CD4-positive, alpha-beta T cell treated with Interferon gamma for 1 hour (primary cell): ENCODE measurements at places on chromosomes 12 and 14.

DNA sequence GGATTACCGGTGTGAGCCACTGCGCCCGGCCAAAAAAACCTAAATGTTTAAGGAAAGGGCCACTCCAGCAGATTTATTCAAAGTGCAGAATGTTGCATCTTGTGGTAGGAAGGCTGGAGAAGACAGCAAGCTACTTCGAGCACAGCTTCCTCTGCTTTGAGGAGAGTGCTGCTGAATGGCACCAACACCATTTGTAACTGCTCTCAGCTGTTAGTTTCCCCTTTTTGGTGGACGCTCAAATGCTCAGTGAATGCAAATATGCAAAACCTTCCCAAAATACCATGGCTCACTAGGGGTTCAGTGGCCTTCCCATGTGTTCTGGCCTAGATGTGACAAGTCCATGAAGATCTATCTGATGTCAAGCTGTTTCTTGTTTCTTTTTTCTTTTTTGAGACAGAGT, 2.9 kb upstream of the TDRD9 start:
- no peak for DNase-seq

- no peak for DNase-seq
These were observed 31.1 kb downstream of the GPHN start for GRCh38 chr14:66539034-66539433.

- DNase-seq: no peak
These were observed 39.0 kb downstream of the NEUROD4 start for GRCh38 chr12:55058776-55059175.

DNA sequence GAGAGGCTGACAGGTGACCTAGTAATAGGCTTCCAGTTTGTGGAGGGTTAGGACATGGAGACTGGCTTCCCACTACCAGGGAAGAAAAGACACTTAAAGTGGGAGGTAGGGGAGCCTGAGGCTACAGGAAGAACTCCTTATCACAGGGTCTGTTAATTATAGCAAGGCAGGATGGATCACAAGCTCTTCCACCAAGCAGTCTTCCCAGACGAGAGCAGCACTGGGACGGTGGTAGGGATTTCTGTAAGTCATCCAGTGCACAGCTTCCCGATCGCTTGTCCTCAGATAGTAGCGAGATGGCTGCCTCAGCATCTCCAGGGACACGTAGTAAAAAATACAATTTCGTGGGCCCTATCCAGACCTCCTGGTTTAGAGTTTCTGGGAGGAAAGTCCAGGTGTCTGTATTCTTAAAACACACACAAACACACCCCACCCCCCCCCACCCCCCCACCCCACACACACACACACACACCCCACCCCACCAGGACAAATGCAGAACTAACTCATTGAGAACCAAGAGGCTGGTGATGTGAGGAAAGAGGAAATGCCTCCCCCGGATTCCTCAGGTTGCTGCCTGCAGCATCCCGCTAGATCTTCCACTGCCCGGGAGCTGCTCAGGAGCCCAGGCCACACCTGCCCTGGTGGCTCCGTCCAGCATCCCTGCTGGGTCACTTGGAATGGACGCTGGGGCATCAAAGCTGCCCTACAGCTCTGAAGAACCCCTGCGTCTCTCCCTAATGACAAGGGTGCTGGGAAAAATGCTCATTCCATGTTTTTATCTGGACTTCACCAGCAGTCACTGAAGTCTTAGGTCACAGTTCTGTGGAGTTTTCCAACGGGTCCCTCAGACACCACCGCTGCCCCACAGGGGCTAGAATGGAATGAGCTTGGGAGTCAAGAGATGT, 307.2 kb downstream of the CACNA1C start:
- DNase-seq: no peak

- no peak for DNase-seq
These were observed 9.7 kb upstream of the RIN3 start for GRCh38 chr14:92503756-92504491.

DNA sequence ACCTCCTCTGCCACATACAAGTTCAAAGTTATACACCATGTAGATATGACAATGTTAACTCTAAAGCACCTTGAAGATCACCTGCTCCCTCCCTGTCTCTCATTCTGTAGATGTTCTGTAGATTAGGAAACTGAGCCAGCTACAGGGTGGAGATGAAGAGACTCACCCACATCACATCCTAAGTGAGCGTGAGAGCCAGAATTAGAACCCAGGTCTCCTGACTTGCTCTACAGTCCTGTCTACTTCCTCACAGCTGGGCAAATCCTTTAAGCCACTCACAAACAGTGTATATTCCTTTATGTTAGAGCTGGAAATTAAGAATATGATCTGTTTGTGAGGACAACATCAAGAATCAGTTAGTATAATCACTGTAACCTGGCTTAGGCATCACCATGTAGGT, 1.8 kb downstream of the APPL2 start:
- no peak for DNase-seq

DNA sequence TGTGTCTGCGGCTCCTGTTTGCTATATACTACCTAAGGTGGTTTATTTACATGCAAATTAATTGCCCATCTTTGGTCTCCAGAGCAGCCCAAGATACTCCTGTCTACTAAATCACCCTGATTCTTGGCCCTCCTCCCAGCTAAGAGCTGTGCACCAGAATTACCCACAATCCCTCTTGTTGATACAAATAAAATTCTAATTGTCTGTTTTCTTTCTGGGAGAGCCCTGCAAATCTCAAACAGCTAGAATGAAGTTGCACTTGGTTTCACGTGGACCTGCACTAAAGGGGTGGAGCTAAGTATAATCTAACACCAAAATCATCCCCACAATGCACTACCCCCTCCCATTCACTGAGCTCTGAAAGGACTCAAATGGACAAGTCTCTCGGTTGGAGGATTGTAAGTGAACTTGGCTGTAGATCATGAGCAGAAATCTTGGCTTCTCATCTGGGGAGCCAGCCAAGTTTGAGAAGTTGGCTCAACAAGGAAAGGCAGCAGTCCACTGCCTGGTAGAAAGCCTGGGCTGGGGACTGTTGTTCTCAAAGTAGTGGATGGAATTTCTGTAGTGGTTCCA, 6.6 kb downstream of the MAX start:
- DNase-seq: no peak

DNA sequence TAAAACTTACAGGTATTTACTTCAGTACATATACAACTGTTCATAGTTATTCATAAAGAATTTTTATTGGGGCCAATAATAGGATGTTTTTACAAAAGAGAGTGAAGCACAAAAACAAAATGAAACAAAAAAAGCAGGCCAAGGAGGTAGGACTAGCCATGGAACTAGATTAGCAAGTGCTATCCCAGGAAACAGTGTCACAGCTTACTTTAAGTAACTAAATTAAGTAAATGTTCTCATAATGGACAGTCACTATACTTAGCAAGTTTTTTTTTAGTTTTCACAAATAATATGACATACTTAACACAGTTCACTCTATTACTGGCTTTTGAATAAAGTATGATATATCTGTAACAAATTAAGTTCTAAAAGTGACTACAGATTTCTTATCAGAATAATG, 124.1 kb downstream of the GARIN6 start:
- no peak for DNase-seq

GRCh38 chr14:32932302-32932913, 6.3 kb upstream of the NPAS3 start:
- no peak for DNase-seq

DNA sequence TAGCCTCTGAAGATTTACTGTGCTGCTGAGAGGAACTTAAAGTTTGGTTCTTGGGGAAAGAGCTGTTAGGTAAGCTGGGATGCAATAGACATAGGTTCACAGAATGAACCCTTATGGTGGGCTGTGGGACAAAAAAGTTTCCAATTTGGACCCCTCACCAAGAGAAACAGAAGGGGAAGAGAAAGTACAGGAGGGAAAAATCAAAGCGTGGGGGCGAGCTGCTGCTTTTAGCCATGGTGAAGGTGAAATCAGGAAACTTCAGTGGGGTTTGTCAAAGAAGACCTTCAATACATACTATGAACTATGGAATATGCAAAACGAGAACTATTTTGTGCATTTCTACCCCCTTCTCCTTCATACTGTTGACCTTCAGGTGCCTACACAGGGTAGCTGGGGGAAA, 10.6 kb upstream of the NINJ2 start:
- DNase-seq: no peak

DNA sequence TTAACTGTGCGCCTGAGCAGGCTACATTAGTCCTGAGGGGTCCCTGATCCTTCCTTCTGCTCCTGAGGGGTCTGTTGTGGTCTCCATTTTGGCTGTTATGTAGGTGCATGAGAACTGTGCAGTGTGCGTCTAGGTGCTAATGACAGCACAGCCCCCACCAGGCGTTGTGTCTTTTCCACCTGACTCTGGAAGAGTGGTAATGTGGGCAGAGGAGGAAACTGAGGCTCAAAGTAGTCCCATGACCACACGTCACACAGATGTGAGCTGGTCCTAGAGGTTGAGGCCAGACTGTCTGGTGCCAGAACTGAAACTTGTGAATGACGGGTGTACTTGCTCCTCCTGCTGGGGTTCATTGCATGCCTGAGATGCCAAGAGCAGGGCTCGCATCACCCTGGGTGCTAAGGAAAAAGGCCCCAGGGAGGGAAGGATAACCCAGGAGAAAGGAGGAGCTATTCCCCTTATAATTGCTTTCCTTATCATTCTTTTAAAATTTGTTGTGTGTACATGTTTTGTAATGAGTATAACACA, 111.8 kb downstream of the SLC25A47 start:
- no peak for DNase-seq

GRCh38 chr12:32920506-32921085, 24.0 kb upstream of the PKP2 start:
- DNase-seq: no peak

DNA sequence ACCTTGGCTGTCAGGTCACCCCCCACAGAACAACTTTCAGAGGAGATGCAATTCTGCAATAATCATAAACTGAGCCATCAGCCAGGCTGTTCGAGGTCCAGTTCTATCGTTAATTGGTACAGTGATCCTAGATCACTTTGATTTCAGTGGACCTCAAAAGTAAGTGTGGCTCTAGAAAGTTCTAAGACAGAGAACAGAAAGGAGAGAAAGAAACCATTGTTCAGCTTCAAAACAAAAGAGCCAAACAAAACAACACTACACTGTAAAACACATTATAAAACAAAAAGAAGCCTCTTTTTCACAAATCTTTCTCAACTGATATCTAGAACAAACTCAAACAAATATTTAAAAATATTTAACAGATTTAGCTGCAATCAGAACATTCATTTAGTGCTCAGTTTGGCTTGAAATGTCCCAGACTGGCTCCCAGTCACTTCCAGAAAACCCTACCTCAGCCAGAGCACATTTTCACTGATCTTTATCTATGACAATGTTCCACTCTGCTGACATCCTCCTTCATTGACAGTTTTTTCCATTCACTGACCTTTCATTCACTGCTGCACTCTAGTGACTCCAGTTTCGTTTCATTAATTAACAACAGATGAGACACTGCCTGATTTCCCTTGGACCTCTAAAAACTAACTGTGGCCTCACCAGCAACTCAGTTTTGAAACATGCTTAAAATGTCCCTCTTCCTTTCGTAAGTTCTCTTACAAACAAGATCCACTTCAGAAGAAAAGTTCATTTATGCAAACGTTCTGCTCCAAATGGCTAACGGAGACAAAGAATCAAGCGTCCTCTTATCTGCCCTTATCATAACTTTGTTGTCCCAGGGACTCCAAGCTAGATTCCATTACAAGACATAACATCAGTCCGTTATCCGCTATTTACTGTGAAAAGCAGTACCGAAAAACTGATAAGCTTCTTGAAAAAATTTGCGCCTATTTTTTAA, 56.8 kb downstream of the DUSP16 start:
- DNase-seq: no peak

GRCh38 chr14:77043177-77043983, 14.9 kb upstream of the IRF2BPL start:
- DNase-seq: peak; percentile 43

- DNase-seq: no peak
These were observed 578.6 kb downstream of the RERGL start for GRCh38 chr12:17511369-17511768.

- no peak for DNase-seq
These were observed 4.6 kb upstream of the KLRC1 start for GRCh38 chr12:10457760-10458159.

DNA sequence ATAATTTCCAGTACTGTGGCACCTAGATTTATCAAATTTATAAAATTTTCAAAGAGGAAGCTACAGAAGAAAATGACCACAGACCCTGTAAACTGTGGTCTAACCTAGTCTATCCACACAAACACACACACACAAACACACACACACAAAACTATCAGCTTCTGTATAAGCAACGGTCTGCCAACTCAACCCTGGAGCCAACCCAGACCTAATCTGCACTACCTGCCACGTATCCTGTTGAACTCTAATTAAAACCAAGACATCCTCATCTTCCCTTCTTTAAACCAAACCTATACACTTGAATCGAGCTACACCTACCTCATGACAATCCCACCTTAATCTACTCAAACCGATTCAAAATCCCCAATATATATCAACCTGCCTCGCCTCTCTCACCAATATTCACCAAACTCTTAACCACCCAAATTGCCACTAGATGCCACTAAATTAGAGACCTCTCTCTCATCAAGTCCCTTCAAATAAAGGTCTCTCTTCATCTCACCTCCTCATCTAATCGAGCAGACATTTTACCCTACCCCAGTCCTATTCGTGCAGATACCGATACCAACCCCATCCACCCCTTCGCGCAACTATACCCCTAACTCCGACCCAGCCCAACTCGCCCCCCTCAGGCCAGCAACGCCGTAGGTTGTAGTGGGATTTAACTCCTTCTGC, 808 bp downstream of the ACIN1 start:
- DNase-seq: peak; percentile 84

GRCh38 chr12:104588047-104588920, 131.5 kb downstream of the CHST11 start:
- DNase-seq: no peak

DNA sequence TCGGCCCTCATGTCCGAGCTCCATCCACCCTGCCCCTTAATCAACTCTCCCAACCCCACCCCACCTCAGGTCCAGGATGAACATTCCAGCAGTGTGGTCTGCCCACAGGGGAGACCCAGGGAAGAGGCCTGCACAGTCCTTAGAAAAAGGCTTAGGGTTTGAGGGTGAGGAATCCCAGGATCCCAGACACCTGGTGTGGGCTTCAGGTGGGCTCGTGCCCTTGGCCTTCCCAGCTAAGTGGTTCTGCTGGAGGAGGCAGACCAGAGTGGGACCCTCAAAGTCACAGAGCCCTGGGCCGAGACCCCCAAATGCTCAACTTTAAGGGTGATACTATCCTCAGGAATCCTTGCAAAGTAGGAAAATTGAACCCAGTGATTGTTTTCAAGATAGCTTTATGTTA, 25.4 kb upstream of the PPP2R5C start:
- DNase-seq: no peak

DNA sequence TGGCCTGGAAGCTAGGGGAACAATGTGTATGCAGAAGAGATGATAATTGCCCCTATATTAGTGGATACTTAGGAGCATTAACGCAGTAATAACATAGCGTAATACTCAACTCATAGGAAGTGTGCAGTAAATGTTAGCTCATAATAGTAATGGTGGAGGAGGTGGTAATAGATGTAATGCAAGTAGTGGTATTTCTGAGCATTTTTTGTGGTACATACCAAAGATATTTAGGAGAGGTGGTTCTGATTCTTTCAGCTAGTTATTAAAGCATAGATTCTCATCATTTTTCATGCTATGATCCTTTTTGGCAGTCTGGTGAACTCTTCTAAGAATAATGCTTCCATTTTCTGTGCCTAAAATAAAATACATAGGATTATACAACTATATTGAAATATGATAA, 233.1 kb downstream of the PTPRO start:
- no peak for DNase-seq

- no peak for DNase-seq
These were observed 1.1 kb downstream of the NCAPD2 start for GRCh38 chr12:6494968-6495367.
